Heart left ventricle (tissue), 16 donors: ENCODE measurements at places on chromosomes 16 and 17. TPM values are rescaled to one million over a fixed set of nuclear protein-coding genes. Genes with fewer than 3 reads are reported as not detected.
A peak's percentile ranks its signal among the peaks of the same experiment; 100 is the strongest.

DNA sequence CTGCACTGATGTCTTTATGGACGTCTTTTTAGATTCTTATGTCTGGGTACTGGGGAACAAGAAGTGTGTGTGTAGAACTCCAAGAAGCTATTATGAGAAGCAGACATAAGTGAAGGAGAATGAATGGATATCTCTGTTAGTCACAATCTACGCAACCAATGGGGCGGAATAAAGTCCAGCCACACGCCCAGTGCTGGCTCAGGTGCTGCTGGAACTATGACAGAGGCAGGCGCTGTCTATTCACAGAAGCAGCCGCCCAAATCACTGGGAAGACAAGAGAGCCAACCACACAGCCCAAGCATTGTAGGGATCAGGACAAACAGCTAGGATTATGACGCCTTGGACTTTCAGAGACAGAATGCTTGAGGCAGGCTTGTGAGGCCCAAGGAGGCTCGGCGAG, 43.9 kb upstream of the ICAM2 start:
- DNase-seq = no peak

DNA sequence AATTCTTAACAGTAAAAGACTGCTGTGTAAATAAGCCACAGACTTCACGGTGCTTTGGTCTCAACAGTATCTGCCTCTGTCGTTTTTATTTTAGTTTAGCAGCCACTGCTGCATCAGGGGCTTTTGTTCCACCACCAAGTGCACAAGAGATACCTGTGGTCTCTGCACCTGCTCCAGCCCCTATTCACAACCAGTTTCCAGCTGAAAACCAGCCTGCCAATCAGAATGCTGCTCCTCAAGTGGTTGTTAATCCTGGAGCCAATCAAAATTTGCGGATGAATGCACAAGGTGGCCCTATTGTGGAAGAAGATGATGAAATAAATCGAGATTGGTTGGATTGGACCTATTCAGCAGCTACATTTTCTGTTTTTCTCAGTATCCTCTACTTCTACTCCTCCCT, 7.9 kb downstream of the HERPUD1 start:
- no peak for DNase-seq

DNA sequence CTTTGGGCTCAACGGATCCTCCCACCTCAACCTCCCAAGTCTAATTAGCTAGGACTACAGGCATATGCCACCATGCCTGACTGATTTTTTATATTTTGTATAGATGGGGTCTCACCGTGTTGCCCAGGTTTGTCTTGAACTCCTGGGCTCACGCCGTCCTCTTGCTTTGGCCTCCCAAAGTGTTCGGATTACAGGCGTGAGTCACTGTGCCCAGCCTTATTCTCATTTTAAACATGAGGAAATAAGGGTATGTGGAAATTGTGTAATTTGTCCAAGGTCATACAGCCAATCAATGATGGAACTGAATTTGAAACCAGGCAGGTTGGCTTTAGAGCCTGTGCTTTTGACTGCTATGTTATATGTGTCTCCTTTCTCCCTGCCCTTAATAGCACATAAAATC, 27.4 kb upstream of the AQP8 start:
- DNase-seq = no peak

DNA sequence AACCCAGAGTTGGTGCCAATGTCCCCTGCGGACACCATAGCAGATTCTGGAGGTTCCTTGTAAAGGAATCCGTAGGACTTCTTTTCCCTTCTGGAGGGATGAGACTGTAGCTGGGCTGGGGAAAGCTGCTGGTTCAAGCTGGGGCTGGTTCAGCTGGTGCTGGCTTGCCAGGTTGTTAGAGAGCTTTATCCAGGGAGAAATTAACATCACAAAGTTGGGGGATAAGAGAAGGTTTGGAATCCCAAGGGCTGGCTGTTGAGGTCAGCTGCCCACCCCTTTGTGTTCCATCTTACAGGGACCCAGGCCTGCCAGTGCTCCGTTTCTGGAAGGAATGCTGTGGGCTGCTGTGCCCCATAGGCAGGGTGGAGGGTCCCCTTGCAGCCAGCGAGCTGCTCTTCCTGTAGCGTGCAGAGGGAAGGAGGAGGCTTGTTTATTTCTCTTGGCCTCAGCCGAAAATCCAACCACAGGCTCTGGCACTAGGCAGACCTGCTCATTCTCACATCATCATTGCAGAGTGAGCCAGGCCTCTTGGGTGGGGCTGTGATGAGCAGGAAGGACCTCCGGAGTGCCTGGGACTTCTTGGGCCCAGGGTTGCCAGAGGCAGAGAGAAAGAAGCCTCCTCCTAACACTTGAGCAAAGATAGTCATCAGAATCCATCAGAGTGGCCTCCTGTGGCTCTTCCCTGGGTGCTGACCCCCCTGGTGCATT, 251.1 kb downstream of the SEC14L1 start:
- DNase-seq = no peak

GRCh38 chr17:42182927-42183734, 2.1 kb downstream of the HCRT start:
- peak; percentile 7 for DNase-seq

- no peak for DNase-seq
Measured at GRCh38 chr17:50029185-50029584, 26.7 kb upstream of the ITGA3 start.

KRTAP4-4 gene
- not detected for polyA plus RNA-seq

GRCh38 chr16:13108126-13108525, 206.7 kb downstream of the SHISA9 start:
- DNase-seq = no peak
